ENCODE measurements at places on chromosomes 2 and 18. TPM values are rescaled to one million over a fixed set of nuclear protein-coding genes. Genes with fewer than 3 reads are reported as not detected.

Gene B3GNT7
- total RNA-seq = not detected

GRCh38 chr2:219298759-219299371 is 10.3 kb downstream of the PTPRN start:
- H3K4me1 ChIP-seq = peaks cover 20% of the 10 kb centered on the region
- no peak overlapping the region for H3K27ac ChIP-seq
- DNase-seq = peak; percentile 94
- H3K36me3 ChIP-seq = no peaks in the 10 kb centered on the region
- no peak overlapping the region for H3K4me3 ChIP-seq
- H3K27me3 ChIP-seq = peaks cover 3% of the 10 kb centered on the region

DNA sequence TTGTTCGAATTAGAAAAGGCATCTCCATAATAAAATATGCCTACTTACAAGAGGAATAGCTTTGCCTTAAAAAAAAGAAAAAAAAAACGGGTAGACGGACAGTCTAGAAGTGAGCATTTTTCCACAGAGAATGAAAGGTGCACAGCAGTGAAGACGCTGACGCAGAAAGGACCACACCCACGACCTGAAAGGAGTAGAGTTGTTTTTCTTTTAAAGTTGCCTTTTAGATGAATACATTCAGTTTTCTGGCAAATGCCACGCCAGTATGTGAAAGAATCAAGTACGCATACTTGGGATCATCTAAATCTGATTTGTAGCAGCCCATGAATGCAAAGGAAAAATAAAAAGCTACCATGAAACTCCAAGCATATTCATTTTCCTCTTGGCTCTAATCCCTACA is 809.2 kb upstream of the SOX11 start:
- no peak overlapping the region for H3K4me3 ChIP-seq
- no peaks in the 10 kb centered on the region for H3K36me3 ChIP-seq
- no peaks in the 10 kb centered on the region for H3K4me1 ChIP-seq

- no peak for DNase-seq
- H3K36me3 ChIP-seq = no peaks in the 10 kb centered on the region
- H3K4me1 ChIP-seq = no peaks in the 10 kb centered on the region
- H3K27me3 ChIP-seq = peaks cover 3% of the 10 kb centered on the region
- H3K27ac ChIP-seq = no peak overlapping the region
Observed at GRCh38 chr2:108220942-108221541, 18.7 kb upstream of the SULT1C3 start.

GRCh38 chr18:45304558-45304957 is 310.7 kb upstream of the SLC14A2 start:
- peaks cover 2% of the 10 kb centered on the region for H3K27me3 ChIP-seq
- no peak for DNase-seq
- H3K4me3 ChIP-seq = no peak overlapping the region

Gene ZNF892
- 3.1 TPM for total RNA-seq

- DNase-seq = no peak
- no peak overlapping the region for H3K4me3 ChIP-seq
- H3K27me3 ChIP-seq = peaks cover 5% of the 10 kb centered on the region
- H3K36me3 ChIP-seq = no peaks in the 10 kb centered on the region
- no peaks in the 10 kb centered on the region for H3K4me1 ChIP-seq
Observed at GRCh38 chr2:108268001-108268400, 20.7 kb upstream of the SULT1C2 start.

Gene CTNNA2
- total RNA-seq = not detected

Gene SP110
- total RNA-seq = 88.8 TPM

GRCh38 chr2:9164112-9164608 is 42.5 kb upstream of the ASAP2 start:
- H3K36me3 ChIP-seq = no peaks in the 10 kb centered on the region
- no peaks in the 10 kb centered on the region for H3K27me3 ChIP-seq
- H3K4me1 ChIP-seq = no peaks in the 10 kb centered on the region
- H3K4me3 ChIP-seq = no peak overlapping the region
- no peak overlapping the region for H3K27ac ChIP-seq
- DNase-seq = no peak

Gene KRTCAP3
- total RNA-seq = 6.7 TPM

DNA sequence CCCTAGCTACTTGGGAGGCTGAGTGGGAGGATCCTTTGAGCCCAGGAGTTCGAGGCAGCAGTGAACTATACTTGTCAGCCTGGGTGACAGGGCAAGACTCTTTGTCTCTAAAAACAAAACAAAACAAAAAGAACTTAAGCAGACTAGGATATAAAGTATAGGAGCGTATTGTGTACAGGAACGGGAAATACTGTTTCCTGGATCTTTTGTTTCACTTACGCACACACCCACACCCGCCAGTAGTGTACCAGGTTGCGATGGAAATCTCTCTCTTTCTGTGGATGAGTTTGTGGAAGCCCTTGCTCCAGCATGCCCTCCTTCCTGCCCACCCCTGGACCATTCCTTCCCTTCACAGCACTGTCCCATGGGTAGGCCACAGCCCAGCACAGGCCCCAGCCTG is 136.3 kb downstream of the RPIA start:
- no peaks in the 10 kb centered on the region for H3K4me1 ChIP-seq
- H3K27ac ChIP-seq = no peak overlapping the region

GRCh38 chr2:101401906-101402305 is 14.6 kb upstream of the CREG2 start:
- H3K4me3 ChIP-seq = no peak overlapping the region
- H3K27ac ChIP-seq = no peak overlapping the region
- H3K4me1 ChIP-seq = peaks cover 7% of the 10 kb centered on the region
- H3K27me3 ChIP-seq = peaks cover 13% of the 10 kb centered on the region
- no peak for DNase-seq
- H3K36me3 ChIP-seq = no peaks in the 10 kb centered on the region

GRCh38 chr2:176585791-176586190 is 316.5 kb downstream of the MTX2 start:
- peaks cover 24% of the 10 kb centered on the region for H3K27me3 ChIP-seq
- no peaks in the 10 kb centered on the region for H3K36me3 ChIP-seq
- no peak overlapping the region for H3K4me3 ChIP-seq
- no peak for DNase-seq

- no peaks in the 10 kb centered on the region for H3K4me1 ChIP-seq
- H3K36me3 ChIP-seq = no peaks in the 10 kb centered on the region
- H3K4me3 ChIP-seq = no peak overlapping the region
- no peak overlapping the region for H3K27ac ChIP-seq
- DNase-seq = no peak
Observed at GRCh38 chr2:240786871-240787311, 33.1 kb downstream of the KIF1A start.

GRCh38 chr18:49177812-49178211 is 227.0 kb upstream of the SMAD7 start:
- no peak overlapping the region for H3K4me3 ChIP-seq
- H3K36me3 ChIP-seq = peaks cover 5% of the 10 kb centered on the region
- no peak overlapping the region for H3K27ac ChIP-seq
- H3K27me3 ChIP-seq = no peaks in the 10 kb centered on the region
- peaks cover 15% of the 10 kb centered on the region for H3K4me1 ChIP-seq
- DNase-seq = no peak

DNA sequence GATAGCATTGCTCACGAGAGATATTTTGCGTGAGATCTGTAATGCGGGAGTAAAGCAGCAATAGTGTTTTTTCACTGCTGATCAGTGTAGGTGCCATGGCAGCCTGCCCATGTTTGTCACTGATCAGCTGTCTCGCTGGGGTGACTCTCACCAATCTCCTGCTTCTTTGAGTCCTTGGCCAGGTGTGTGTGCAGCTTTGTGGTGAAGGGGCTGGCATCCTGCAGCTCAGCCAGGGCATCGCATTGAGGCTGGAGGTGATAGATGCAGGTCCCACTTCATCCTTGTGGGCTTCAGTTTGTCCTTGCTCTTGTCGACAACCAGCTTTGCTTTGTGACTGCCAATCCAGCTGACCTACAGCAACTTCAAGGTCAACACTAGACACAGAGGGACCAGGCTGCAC is 258.3 kb upstream of the CXCR4 start:
- H3K27ac ChIP-seq = peak overlapping the region; percentile 95
- H3K36me3 ChIP-seq = no peaks in the 10 kb centered on the region
- H3K4me1 ChIP-seq = peaks cover 52% of the 10 kb centered on the region
- H3K27me3 ChIP-seq = no peaks in the 10 kb centered on the region
- H3K4me3 ChIP-seq = no peak overlapping the region

DNA sequence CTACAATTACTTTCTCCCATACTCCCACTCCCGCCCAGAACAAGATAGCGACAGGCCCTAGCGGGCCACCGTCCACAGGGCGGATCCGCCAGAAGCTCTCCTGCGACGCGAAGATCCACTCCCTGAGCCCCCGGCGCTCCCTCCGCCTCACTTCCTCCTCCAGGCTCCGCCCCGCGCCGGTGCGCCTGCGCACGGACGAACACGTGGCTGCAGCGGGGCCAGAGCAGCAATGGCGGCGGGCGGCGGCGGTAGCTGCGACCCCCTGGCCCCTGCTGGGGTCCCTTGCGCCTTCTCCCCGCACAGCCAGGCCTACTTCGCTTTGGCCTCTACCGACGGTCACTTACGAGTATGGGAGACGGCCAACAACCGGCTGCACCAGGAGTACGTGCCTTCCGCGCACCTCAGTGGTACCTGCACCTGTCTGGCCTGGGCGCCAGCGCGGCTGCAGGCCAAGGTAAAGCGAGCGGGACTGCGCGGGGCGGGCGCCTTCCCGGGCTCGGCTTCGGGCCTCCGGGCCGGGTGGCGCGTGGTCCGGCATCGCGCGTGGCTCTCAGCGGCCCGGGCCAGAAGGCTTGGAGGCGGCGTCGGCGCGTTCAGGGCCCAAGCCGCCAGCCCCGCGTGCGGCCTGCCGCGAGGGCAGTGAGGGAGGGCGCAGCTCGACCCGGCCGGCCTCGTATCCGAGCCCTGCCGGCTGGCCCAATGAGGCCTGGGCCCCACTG is at the start of gene WDR43:
WDR43 (plus strand) TSS at position 198 of the 719 bp plus-strand sequence; CDS start at position 230, 32 bp downstream.
- peak; percentile 97 for DNase-seq
- H3K4me3 ChIP-seq = peak within 1 kb of the TSS; percentile 100
- H3K36me3 ChIP-seq = peaks cover 12% of the 10 kb centered on the region
- H3K27me3 ChIP-seq = no peaks in the 10 kb centered on the region
- peak within 1 kb of the TSS; percentile 97 for H3K27ac ChIP-seq

DNA sequence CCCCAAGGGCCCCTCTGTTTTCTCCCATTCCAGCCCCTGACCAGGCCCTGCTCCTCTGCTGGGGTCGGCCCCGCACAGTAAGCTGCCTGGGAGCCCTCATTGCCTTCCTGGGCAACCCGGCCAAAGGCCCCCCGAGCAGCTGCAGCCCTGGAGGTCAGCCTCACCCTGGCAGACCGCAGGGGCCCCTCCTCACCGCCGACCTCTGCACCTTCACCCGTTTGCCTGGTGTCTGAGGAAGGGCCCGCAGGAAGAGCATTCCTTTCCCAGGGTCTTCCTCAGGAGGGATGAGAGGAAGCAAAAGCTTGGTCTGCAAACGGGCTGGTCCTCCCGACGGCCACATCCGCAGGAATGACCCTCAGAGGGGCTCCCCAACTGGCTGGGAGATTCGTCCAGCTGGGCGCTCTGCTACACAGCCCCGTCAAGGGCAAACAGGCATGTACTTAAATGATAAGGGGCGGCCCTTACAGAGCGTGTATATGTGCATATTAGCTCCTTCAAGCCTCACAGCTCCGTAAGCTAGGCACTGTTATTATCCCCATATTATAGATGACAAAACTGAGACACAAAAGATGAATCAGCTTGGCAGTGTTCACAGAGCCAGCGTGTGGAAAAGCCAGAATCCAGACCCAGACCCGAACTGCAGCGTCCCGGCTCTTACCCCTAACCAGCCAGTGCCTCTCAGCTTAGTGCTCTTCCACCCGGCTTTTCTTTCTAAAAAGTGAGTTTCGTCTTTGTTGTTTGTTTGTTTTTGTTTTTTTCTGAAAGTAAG is 52.8 kb downstream of the SLC4A1AP start:
- peak overlapping the region; percentile 41 for H3K4me3 ChIP-seq
- H3K4me1 ChIP-seq = peaks cover 45% of the 10 kb centered on the region
- peaks cover 11% of the 10 kb centered on the region for H3K27me3 ChIP-seq
- DNase-seq = no peak
- peak overlapping the region; percentile 19 for H3K27ac ChIP-seq

Gene LIMS2
- total RNA-seq = 14.6 TPM

GRCh38 chr2:160614391-160614790 is 120.8 kb upstream of the RBMS1 start:
- no peaks in the 10 kb centered on the region for H3K36me3 ChIP-seq
- H3K27ac ChIP-seq = no peak overlapping the region
- peaks cover 25% of the 10 kb centered on the region for H3K4me1 ChIP-seq
- no peak overlapping the region for H3K4me3 ChIP-seq
- no peaks in the 10 kb centered on the region for H3K27me3 ChIP-seq

Gene POMC
- 4.6 TPM for total RNA-seq

- no peak for DNase-seq
- no peak overlapping the region for H3K4me3 ChIP-seq
- H3K4me1 ChIP-seq = peaks cover 16% of the 10 kb centered on the region
- no peak overlapping the region for H3K27ac ChIP-seq
Observed at GRCh38 chr2:239167011-239167673, 233.7 kb downstream of the HDAC4 start.

Gene SS18
- total RNA-seq = 42.2 TPM

Gene IL36G
- not detected for total RNA-seq

DNA sequence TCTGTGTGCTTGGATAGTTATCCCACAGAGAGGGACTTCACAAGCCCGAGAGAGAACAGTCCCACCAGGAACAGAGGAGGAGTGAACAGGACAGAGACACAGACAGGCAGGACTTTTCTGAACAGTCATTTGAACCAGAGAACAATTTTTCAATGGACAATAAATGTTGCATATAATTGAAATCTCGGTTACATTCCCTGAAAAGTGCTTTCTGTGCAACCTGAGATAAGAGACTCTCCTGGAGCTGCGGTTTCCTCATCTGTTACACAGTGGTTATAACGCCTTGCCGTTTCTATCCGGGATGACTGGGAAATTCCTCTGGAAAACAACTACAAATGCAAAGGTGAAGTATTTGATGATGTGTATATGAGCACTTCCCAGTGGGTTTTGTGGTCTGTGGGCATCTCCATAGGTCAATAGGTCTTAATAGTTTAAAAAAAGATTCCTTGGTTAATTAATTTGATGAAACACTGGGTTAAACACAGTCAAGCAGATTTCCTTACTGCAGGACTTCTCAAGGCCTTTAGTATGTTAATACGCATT is 87.2 kb upstream of the HPCAL1 start:
- peaks cover 3% of the 10 kb centered on the region for H3K36me3 ChIP-seq
- H3K27ac ChIP-seq = no peak overlapping the region
- H3K4me3 ChIP-seq = no peak overlapping the region
- H3K27me3 ChIP-seq = no peaks in the 10 kb centered on the region
- no peak for DNase-seq

- peak; percentile 48 for DNase-seq
- H3K36me3 ChIP-seq = no peaks in the 10 kb centered on the region
- no peak overlapping the region for H3K27ac ChIP-seq
- H3K27me3 ChIP-seq = peaks cover 62% of the 10 kb centered on the region
- peaks cover 14% of the 10 kb centered on the region for H3K4me1 ChIP-seq
- H3K4me3 ChIP-seq = peak overlapping the region; percentile 68
Observed at GRCh38 chr2:85754313-85755095, 713 bp downstream of the ATOH8 start.

Data from activated naive CD4-positive, alpha-beta T cell treated with anti-CD3 and anti-CD28 coated beads for 36 hours (primary cell).